NCI-H1092 (cell line): ENCODE measurements at places on chromosomes 3 and 15.

DNA sequence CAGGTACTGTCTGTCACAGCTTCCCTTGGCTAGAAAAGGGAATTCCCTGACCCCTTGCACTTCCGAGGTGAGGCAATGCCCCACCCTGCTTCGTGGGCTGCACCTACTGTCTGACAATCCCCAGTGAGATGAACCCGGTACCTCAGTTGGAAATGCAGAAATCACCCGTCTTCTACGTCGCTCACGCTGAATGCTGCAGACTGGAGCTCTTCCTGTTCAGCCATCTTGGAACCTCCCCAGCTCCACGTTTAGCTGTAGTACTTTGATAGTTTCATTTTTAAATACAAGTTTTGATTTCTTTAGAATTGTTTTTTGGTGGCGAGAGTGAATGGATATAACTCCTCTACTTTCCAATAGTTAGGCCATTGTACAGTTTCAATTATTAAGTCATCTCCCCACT, 17.8 kb upstream of the HDGFL3 start:
- DNase-seq, result no peak

- no peak for DNase-seq
Observed at GRCh38 chr3:121750087-121750415, 510 bp upstream of the GOLGB1 start.

- DNase-seq, result peak; percentile 20
Observed at GRCh38 chr15:77944002-77944867, 133.3 kb downstream of the TBC1D2B start.

- no peak for DNase-seq
Observed at GRCh38 chr3:152436707-152437590, 168.2 kb downstream of the MBNL1 start.

DNA sequence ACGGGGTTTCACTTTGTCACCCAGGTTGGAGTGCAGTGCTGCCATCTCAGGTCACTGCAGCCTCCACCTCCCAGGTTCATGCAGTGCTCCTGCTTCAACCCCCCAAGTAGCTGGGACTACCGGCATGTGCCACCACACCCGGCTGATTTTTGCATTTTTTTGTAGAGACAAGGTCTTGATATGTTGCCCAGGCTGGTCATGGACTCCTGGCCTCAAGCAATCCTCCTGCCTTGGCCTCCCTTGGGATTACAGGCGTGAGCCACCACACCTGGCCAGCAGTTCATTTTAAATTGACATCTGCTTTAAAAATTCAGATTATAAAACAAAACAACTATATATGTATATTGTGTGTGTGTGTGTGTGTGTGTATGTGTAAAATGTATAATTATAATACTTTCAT, 38.3 kb downstream of the CALML4 start:
- DNase-seq, result no peak

- DNase-seq, result no peak
Observed at GRCh38 chr3:184348057-184348382, 10.6 kb downstream of the FAM131A start.

- no peak for DNase-seq
Observed at GRCh38 chr3:10004960-10005564, 18.4 kb upstream of the EMC3 start.

- DNase-seq, result no peak
Observed at GRCh38 chr3:72692990-72693389, 155.3 kb downstream of the SHQ1 start.

- DNase-seq, result no peak
Observed at GRCh38 chr3:17090280-17090983, 205.7 kb downstream of the PLCL2 start.

DNA sequence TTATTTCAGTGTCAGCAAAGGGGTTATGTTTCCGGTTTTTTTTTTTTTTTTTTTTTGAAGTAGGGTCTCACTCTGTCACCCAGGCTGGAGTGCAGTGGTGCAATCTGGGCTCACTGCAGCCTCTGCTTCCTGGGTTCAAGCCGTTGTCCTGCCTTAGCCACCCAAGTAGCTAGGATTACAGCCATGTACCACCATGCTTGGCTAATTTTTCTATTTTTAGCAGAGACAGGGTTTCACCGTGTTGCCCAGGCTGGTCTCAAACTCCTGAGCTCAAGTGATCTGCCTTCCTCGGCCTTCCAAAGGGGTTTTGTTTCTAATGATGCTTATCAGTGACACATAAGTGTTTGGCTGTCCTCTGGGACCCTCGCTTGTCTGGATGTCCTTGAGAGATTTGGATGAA, 235.7 kb upstream of the C2CD4B start:
- DNase-seq, result no peak

DNA sequence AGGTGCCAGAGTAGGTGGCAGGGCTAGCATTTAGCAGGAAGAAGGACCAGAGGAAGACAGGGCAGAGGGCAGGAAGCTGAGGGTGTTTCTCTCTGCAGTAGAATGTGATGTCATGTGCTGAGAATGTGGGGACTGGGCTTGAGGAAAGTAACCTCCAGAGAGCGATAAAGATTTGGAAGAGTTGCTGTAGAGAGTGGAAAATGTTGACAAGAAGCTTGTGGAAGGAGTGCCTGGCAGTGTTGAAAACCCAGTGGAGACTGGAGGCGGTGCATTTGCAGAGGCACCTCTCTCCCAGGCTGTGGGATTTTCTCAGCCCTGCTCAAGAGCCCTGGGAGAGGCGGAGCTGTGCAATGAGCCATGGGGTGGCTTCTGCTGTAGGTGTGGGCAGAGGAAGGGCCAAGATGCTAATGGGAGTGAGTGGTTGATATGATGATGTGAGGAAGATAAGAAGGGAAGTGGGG, 54.8 kb downstream of the MESD start:
- DNase-seq, result no peak

DNA sequence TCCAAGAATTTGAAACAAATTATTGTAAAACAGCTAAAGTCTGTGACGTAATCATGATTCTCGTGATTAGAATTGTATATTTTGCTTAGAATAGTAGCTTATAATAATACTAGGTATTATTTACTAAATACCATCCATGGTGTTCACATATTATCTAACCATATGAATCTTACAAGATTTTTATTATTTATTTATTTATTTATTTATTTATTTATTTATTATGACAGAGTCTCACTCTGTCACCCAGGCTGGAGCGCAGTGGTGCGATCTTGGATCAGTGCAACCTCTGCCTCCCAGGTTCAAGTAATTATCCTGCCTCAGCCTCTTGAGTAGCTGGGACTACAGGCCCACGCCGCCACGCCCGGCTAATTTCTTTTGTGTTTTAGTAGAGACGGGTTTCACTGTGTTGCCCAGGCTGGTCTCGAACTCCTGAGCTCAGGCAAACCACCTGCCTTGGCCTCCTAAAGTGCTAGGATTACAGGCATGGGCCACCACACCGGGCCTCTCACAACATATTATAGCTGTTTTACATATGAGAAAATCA, 173.5 kb downstream of the EPHA3 start:
- DNase-seq, result no peak

GRCh38 chr15:97708252-97708651, 252.3 kb upstream of the ARRDC4 start:
- DNase-seq, result no peak

DNA sequence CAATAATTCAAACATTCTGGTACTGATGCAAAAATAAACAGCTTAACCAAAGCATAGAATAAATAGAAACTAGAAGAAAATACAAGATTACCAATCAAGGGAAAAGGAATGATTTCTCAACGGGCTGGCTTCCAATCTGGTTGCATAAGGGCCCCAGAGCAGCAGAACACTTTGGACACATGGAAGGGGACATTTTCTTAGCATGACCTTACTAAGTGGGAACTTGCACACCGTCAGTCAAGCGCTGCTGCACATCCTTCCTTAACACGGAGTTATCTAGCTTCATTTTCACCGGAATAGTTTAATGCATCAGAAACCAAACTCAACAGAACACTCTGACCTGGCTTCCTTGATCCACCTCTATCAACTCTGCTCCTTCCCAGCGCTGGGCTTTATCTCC, 388.5 kb downstream of the VPS13C start:
- no peak for DNase-seq

DNA sequence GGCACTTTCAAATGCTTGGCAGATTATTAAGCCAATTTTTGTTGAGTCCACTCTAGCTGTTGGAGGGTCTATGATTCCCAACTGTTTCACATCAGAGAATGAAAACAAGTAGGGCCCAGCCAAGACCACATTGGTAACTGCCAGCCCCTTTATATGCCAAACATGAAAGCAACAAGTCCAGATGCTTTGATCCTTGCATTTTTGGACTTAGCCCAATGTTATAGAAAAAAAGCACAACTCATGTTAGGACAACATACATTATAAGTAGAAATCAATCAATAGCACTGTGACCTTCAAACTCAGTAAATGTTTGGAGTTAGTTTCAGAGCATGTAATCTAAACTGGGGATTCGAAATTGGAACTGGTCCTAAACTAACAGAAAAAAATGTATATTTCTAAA, 674.7 kb downstream of the MECOM start:
- DNase-seq, result no peak

- no peak for DNase-seq
Observed at GRCh38 chr3:123399653-123400052, 49.2 kb downstream of the ADCY5 start.

DNA sequence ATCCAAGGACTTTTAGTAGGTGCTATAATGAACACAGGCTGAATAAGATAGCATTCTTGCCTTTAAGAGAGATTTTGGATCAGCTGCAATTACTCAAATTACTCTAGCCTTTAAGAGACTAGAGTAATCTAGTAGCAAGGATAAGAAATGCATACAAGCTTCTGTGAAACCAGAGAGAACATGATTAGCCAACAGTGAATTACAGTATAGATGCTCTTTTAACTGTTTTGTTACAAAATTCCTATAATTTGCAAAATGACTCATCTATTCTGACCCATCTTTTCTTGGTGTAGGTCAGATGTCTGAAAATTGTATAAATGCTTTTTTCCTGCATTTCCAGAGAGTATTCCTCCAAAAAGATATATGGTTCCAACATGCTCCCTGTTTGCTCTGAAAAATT, 66.9 kb downstream of the CEP63 start:
- no peak for DNase-seq

GRCh38 chr15:31477301-31477700, 150.7 kb downstream of the KLF13 start:
- no peak for DNase-seq

- DNase-seq, result no peak
Observed at GRCh38 chr15:27127815-27128570, 157.0 kb downstream of the GABRG3 start.

DNA sequence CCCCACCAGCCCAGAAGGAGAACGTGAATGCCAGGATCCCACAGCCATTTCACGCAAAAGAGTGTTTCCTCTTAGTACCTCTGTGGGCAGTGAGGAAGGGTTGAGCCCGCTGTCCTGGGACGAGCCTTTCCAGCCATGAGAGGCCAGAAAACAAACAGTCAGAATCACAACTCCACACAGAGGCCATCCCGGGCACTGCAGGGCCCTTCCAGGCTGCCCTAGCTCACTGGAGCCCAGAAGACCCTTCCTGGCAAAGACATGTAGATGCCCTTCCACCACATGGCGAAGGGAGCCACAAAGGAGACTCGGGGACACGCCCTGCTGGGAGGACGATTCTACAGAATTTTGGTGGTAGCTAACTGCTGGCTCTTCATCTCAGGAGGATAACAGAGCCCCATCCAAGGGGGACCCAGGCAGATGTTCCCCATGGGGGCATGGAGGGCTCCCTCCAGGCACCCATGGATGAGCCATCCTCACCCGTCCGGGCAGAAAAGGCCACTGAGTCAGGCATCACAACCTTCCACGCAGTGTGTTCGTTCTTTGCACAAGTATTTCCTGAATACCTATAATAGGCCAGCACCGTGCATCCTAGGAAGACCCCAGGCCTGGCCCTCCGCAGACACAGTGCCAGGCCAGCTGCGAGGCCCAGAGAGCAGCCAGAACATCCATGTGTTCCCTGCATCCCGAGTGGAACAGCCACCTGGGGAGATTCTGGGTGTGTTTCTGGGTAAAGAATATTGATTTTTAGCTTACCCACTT, 47.2 kb downstream of the SLC12A8 start:
- DNase-seq, result no peak

- DNase-seq, result no peak
Observed at GRCh38 chr3:169493521-169494141, 169.9 kb downstream of the MECOM start.

DNA sequence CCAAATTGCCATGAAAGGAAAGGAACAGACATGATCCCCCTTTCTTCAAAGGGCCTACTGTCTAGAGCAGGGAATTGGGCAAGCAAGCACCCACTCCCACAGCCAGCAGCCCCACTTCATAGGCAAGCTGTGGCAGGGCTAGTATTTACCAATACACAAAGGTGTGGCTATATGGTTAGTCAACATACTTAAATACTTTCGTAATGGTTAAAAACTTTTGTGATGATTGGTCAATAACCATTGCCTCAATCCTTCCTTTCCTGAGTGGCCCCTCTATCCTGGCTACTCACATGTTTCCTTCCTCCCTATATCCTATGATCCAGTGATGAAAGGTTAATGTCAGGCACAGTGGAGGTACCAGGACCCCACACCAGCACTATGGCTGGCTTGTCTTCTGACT, 30.1 kb upstream of the ARL8B start:
- DNase-seq, result no peak

GRCh38 chr3:98551754-98552153, 20.0 kb downstream of the GPR15 start:
- DNase-seq, result no peak

DNA sequence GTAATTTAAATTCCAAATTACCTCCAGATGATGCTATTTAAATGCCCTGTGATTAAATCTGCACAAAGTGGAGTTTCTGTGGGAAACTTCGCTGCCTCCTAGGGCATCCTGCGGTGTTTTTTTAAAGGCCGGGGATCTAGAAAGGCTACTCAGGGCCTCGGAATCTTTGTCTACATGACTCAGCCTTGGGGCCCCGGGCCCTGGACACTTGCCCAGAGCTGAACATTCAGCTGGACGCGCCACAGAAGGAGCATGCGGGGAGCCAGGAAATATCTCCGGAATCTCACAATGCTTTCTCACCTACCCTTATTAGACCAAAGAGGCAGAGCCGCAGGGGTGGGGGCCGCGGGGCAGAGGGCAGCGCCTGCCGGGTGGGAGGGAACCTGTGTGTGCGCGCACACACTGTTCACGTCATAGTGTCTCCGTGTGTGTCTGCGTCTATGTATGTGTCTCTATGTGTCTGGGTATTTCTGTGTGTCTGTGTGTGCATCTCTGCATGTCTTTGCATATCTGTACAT, 145.5 kb upstream of the TPM1 start:
- no peak for DNase-seq

DNA sequence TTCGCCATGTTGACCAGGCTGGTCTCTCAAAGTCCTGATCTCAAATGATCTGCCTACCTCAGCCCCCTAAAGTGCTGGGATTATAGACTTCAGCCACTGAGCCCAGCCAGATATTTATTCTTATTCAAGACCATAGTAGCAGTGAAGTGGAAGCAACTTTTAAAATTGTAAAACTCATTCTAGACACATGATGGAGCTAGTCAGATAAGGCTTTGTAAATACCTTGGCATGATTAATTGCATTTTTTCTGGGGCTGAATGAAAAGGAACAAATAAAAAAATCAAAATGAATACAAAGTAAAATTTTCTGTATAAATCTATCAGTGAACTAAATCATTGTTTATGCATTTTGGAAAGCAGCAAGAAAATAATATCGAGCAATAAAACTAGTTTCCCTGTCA, 4.1 kb upstream of the MYO1E start:
- no peak for DNase-seq
